ENCODE measurements at places on chromosomes 11 and 22.

DNA sequence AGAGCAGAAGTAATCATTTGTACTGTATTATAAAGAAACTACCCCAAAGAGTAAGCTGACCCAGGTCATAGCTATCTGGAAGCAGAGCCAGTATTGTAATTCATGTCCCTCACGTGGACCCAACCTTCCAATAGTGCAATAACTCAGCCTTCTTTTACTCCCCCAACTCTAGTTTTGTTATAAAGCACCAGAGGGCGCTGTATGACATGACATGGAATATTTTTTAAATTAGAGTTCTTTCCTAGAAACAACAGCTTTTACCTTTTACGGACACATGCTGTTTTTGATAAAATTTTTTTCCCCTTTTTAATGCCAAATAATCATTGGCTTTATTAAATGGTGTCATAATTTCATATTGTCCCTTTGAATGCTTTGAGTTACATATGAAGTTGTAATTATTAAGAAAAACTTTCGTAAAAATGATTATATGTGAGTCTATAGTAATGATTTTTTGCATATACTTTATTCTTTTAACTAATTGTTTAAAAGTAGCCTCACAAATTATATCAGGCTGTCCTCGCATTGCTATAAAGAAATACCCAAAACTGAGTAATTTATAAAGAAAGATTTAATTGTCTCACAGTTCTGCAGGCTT is 76.9 kb downstream of the DKK3 start:
- peak; percentile 45 for DNase-seq

DNA sequence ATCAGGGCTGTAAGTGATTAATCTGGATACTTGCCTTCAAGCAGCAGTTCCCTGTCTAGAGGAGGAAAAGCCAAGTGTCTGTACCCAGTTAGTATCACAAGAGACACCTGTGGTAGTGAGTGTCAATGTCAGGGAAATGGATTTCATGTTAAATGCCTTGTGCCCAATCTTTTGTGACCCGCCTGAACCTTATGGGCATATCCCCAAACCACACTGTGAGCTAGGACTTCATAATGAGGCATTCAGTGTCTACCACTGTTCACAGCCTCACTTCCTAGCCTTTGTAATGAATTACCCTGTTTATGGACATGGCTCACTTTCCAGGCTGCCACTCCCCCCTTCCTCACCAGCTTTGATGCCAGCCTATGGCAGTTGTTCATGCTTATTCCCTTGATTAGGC is 125.1 kb downstream of the TRIM44 start:
- DNase-seq = no peak

- no peak for DNase-seq
Measured at GRCh38 chr11:64015935-64016845, 19.5 kb upstream of the FLRT1 start.

GRCh38 chr22:41799486-41800347 is 762 bp upstream of the CCDC134 start:
- no peak for DNase-seq

DNA sequence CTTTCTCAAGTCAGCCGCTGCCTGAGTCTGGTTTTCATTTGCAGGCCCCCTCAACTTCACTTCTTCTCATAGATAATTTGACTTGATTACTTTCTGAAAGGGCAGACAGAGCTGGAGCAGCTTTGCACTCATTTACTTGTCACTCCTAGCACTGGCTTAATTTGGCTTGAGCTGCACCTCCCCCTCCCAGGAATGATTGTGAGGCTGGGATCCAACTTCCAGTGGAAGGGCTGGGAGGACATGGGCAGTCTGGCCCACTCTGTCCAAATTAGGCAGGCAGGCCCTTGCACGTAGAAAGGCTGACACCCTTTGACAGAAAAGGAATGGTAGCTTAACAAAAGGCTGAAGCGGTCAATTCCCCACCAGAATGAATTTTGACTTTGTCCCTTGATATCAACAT is 453.9 kb downstream of the ETS1 start:
- no peak for DNase-seq

DNA sequence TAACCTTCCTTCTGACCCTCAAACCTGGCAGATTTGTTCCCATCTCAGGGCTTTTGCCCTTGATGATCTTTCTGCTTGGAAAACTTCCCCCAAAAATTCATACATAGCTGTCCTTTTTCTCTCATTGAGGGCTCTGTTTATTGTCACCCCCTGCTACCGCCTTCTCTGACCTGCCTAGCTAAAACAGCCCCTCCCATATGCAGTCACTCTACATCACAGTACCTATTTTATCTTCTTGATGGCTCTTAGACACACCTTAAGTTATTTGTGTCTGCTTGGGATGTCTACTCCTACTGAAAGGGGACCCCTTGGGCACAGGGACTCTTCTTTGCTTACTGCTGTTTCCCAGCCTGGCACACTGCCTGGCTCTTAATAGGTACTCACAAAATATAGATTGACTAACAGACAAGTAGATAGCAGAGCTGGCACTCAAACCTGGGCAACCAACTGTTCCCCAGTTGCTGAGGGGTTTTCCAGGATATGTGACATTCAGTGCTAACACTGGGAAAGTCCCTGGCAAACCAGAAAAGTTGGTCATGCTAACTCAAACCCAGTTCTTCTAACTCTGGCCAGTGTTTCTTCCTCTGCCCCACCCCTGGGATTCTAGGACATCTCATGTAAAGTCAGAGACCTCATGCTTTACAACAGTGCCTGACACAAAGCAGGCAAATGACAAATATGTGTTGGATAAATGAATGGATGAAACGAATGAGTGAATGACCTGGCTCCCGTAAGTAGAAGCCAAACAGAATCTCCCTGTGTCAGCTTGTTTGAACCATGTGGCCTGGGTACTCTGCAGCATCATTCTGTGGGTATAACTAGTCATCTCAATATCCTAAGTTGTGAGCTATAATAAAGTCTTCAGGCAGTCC is 19.8 kb upstream of the FJX1 start:
- DNase-seq = no peak

DNA sequence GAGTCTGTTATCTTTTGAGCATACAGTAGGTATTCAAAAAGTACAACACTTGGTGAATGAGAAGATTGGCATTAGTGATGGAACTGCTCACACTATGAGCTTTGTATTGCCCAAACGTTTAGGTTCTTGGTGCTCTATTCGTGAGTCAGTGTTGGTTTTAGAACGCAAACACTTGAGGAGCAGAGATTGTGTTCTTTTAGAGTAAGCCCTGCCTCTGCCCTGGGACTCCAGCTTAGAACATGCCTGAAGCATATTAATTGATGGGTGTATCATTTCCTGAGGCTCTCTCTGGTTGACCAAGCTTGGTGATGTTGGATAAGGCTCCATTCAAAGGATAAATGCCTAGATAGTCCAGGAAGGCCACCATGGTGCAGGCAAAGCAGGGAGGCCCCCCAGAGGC is 10.9 kb downstream of the MTNR1B start:
- DNase-seq = no peak
